Putamen (tissue), 1 donor: ENCODE measurements at places on chromosomes 1 and 21.

GRCh38 chr1:225883616-225884265, 1.6 kb upstream of the TMEM63A start:
- no peak for DNase-seq

GRCh38 chr1:19450811-19451515, 34.4 kb downstream of the CAPZB start:
- DNase-seq = no peak

DNA sequence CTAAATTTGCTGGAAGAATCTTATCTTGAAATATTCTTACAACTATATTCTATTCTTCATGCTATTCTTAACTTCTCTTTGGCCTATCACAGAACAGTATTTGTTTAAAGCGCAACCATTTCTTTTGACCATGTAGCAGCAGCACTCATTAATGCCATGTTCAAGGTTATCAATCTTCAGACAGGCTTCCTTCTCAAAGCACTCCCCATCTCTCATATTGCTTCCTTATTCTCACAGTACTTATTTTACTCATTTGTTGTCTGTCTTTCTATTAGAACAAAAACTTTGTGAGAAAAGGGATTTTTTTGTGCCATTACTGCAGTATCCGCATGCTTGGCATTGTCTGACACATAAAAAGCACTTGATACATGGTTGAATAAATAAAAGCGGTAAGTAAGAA, 89.7 kb downstream of the ATP1B1 start:
- DNase-seq = no peak

- DNase-seq = no peak
These were observed 36.7 kb upstream of the APOBEC4 start for GRCh38 chr1:183689762-183690204.

- no peak for DNase-seq
These were observed 66.5 kb downstream of the TSEN15 start for GRCh38 chr1:184118046-184118445.
